ENCODE measurements at places on chromosomes 3 and 15.

- DNase-seq = no peak
These were observed 11.9 kb downstream of the ZNF660 start for GRCh38 chr3:44596621-44597020.

DNA sequence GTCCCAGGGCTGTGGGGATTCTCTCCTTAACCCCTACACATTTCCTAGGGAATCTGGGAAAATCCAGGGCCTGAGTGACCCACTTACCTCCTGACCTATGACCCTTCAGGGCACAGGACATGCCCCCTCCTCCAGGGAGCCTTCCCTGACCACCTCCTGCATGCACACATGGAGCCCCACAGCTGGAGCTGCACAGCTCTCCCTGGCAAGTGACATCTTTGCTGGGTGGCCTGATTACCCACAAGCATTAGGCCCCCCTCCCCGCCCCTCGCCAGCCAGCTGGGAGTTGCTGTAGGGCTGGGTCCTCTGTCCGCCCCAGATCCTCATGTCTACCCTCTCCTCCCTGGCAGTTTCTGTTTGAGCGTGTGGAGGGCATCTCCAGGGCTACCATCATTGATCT, 21.4 kb downstream of the HDAC11 start:
- no peak for DNase-seq

GRCh38 chr15:38690216-38690615, 125.6 kb upstream of the RASGRP1 start:
- DNase-seq = no peak

DNA sequence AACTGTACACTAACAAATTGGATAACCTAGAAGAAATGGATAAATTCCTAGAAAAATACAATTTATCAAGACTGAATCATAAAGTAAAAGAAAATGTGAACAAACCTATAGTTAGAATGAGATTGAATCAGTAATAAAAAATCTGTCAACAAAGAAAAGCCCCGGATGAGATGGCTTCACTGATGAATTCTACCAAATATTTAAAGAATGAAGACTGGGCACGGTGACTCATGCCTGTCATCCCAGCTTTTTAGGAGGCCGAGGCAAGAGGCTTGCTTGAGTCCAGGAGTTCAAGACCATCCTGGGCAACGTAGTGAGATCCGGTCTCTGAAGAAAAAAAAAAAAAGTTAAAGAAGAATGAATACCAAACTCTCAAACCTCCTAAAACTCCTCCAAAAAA, 17.7 kb upstream of the AP4E1 start:
- DNase-seq = no peak

GRCh38 chr3:63132461-63133250, 145.5 kb upstream of the SYNPR start:
- no peak for DNase-seq

DNA sequence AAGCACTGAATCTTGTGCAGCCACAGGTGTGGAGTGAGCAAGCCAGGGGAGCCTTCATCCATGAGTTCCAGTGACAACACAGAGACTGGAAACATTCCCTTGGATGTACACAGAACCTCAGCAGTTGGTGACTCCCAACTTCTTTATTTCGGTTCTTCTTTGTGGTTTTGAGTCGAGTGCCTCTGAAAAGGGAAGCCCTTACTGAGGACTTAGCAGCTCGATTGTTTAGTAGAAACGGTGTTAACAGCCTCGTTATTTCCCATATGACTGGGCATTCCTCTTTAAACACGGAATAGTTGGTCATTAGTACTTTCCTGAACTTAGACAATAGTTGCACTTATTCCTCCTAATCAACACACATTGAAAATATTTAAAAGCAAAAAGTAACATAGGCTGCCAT, 7.7 kb downstream of the SLCO3A1 start:
- no peak for DNase-seq

GRCh38 chr3:191388823-191389222, 58.5 kb upstream of the UTS2B start:
- DNase-seq = no peak

DNA sequence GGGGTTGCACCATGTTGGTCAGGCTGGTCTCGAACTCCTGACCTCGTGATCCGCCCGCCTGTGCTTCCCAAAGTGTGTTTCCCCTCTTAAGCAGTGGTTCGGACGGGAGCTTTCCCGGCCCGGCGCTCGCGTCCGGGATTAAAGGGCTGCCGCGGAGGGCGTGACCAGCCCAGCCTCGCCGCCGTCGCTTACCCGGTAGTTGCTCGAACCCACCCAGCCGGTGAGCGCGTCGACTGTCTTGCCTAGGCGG, 513 bp downstream of the CLASP2 start:
- peak; percentile 35 for DNase-seq

DNA sequence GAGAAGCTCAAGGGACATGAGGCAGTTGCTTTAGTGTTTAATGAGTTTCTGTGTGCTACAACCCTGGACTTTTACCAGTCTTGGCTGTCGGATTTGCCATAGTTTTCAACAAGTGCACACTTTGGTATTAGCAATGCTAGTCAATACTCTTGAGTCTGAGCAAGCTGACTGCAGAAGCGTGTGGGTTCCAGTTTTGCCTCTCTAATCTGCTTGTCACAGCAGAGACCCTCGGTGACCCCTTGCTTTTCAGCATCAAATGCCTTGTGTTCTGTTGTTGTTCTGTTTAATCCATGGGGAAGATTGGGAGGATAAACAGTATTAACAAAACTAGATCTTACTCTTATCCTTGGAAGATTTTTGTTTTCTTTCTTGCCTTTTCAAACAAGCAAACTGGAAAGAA, 194.3 kb upstream of the CHRM5 start:
- DNase-seq = no peak

DNA sequence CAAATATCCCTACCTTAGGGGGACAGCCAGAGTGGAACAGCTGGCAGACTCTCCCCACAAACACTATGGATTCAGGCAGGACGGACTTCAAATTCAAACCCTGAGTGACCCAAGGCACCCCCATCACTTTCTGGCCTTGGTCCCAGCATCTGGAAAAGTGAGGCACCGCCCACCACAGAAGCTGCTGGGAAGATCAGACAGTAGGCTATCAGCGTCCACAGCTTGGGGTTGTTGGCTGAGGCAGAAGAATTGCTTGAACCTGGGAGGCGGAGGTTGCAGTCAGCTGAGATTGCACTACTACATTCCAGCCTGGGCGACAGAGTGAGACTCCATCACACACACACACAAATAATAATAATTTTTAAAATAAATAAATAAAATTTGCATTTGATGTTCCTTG, 8.5 kb downstream of the PFKFB4 start:
- no peak for DNase-seq

- no peak for DNase-seq
These were observed at the start of gene IL20RB for GRCh38 chr3:136957751-136958288. IL20RB (plus strand) TSS chr3:136957983; CDS start chr3:136958114, 131 bp downstream.

DNA sequence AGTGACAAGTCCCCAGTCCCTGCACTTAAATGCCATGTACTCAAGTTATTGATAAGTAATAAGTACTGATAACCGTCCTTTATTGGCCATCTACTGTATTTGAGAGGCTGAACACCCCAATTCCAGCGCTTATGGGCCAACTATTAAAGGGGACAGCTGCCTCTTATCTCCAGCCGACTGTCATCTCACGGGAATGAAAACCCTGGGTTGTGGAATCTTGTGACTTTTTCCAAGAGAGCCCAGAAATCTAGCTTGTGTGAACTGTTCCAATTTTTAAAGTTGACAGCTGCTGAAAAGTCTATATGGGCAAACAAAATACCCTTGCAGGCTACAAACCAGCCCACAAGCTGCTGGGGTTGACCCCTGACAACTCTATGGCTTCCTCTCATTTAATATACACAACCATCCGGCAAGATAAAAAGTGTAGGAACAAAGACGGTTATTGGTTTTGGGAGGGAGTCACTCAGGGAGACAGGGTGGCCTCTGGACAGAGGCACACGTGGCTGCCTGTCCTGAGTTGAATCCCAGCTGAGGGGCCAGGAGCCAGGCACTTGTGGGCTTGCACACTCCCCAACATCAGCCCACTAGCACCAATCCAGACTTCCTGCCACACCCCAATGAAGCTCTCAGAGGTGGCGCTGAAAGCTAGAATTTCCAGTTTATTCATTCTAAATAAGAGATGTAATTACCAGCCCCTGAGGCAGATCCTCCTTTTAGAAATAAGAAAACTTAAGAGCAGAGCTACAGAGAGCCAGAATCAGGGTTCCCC, 16.2 kb downstream of the SPSB4 start:
- no peak for DNase-seq

GRCh38 chr3:116863822-116864589, 154.4 kb downstream of the TUSC7 start:
- no peak for DNase-seq

- DNase-seq = no peak
These were observed 856 bp downstream of the TMEM40 start for GRCh38 chr3:12758025-12758781.

- DNase-seq = no peak
These were observed 100.0 kb upstream of the DLG1 start for GRCh38 chr3:197398286-197398878.

DNA sequence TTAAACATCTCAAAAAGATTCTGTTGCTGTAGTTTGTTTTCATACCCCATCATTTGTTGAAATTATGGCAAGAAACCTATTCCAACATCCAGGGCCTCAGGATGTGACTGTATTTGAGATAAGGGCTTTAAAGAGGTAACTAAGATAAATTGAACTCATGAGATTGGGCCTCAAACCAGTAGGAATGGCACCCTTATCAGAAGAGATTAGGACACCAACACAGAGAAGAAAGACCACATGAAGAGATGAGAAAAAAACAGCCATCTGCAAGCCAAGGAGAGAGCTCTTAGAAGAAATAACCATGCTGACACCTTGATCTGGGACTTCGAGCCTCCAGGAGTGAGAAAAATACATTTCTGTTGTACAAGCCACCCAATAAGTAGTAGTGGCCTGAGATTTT, 157.7 kb downstream of the CGGBP1 start:
- DNase-seq = no peak

- no peak for DNase-seq
These were observed 142.1 kb upstream of the LRTM1 start for GRCh38 chr3:55069950-55070349.

DNA sequence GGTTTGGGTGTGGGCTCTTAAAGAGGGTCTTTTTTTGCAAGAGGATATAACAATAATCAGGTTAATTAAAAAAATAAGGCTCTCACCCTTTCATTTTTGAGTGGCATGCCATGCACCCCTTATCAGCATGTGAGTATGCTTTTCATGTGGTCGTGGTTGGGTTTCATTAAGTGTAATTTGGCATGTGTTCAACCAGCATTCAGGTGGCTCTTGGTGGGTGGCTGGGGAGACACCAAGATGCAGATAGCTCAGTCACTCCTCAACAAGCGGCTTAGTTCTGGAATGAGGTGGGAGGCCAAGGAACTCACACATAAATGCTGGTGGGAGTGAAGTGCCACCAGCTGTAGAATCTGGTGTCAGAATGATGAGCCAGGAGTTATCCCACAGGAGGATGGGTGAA, 66.8 kb downstream of the FLNB start:
- DNase-seq = no peak

GRCh38 chr3:40129981-40130380, 179.5 kb upstream of the EIF1B start:
- no peak for DNase-seq
